ENCODE measurements at places on chromosomes 4 and X.

- DNase-seq: no peak
Measured at GRCh38 chr4:105895583-105896460, 551 bp downstream of the NPNT start.

DNA sequence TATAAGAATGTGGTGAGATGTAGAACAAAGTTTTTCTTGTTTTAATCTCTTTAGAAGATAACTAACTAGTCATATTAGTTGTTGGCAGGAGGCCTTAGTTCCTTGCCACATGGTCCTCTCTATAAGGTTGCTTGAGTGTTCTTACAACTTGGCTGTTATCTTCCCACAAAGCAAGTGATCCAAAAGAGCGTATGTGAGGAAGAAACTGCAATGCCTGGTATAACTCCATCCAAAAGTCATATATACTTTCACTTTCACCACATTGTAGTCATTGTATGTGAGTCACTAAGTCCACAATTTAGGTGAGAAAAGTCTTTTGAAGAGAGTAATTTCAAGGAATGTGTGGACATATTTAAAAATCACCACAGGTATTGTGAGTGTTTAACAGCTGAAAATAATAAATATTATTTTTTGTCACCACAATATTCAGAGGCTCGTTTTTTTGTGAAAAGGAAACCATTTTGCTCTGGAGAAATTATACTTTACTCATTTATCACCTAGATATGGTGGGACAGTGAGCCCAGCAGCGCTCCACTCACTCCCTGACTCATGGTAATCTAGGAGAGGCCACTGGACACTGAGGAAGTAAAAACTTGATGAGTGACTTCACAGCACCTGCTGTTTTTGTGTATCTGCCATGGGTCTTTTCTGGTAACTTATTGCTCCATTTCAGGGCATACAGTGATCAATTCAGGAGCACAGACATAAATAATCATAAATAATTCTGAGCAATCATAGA is 369.4 kb upstream of the NDST3 start:
- no peak for DNase-seq

DNA sequence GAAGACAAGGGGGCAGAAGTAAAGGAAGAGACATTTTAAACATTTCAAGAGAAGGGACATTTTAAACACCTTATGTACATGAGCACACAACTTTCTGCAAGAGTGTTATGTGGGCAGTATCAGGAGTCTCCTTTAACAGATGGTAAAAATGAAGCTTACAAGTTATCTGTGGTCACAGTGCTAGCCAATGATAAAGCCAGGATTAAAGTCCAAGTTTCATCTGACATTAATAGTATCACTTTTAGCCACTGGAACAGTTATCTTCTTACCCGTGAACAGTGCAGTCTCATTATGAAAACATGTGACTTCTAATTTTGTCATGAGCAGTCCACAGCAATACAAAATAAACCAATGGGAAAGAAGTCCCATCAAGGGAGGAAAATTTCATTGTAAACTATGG is 627.9 kb upstream of the AGA start:
- DNase-seq: no peak

GRCh38 chr4:1769692-1770091 is 23.4 kb upstream of the FGFR3 start:
- DNase-seq: no peak

GRCh38 chr4:11634283-11634682 is 205.6 kb upstream of the HS3ST1 start:
- DNase-seq: no peak

DNA sequence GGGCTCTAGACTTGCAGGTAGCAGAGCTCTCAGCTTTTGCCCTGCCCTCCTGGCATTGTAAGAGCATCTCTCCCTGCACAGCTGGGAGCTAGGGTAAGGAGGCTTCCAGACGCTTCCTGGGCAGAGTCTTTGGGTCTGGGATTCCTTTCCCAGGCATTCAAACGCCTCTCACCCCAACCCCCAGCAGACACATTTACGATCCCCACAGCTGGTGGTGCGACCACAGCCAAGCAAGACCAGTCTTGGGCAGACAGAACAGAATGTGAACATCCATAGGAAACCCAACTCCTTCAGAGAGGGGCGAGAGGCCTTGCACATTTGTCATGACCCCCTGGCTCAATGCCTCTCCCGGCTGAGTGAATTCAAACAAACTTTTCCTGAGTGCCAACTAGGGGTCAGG is 38.1 kb upstream of the CD99L2 start:
- DNase-seq: no peak

- DNase-seq: no peak
Measured at GRCh38 chr4:170109586-170110284, 20.0 kb upstream of the AADAT start.

- DNase-seq: no peak
Measured at GRCh38 chr4:167031534-167032156, 202.6 kb downstream of the SPOCK3 start.

DNA sequence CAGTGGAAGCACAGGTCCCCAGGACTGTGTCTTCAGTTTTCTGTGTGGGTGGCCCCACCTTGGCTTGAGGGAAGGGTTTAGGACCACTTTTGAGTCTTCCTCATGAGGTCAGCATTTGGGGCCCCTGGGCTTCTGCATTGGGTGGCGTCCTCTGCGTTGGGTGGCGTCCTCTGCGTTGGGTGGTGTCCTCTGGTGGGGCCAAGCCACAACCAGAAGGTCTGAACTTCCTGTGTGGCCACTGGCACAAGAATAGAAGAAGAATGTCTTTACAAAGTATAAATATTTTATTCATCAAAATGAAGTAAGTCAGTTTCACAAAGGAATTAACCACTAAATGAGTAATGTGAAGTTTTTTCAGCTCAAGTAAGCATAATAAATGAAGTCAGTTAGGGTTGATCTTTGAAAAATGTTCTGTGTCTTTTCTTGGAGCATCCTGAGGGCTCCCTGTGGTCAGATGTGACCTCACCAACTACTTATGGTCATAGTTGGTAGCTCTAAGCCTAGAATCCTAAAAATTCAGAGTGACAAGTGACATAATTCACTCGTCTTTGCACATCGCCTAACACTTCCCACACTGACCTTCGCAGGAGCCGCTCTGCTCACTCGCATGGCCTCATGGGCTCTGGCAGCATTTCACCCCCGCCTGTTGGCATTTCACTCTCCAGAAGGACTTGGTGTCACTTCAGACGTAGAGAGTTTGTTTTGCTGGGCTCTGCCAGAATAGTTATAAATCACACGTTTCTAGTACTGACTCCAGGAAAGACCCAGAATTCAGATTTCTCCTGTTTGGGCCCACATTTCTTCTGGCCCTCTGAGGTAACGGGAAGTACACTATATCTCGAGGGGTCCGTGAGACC is 39.0 kb upstream of the HGFAC start:
- no peak for DNase-seq

GRCh38 chr4:108547682-108548081 is 72.7 kb upstream of the RPL34 start:
- no peak for DNase-seq

GRCh38 chrX:1537031-1537715 is at the start of gene P2RY8:
Gene P2RY8, minus strand, starts transcription at chrX:1537185. Its CDS starts 70,627 bp downstream, at chrX:1466558.
- peak; percentile 74 for DNase-seq

DNA sequence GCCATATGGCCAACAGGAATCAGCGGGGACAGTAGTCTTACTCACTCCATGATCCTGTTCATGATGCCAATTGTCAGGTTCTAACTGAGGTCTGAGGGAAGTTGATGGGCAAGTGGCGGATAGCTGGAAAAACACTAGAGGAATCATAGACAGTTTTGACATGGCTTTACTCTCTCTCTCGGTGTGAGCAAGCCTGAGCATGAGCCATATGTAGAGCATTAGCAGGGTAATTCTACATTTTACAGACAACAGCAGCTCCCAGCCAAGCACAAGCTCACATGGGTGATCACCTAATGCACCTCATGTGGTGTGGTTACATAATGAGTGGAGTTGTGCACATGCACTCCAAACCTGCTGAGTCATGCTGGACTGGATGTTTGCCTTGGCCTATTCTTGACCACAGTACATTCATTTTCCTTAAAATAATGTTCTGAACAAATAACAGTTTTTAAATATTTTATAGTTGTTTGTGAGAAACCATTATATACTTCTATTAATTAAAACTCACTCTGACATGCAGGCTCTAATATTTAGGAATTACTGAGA is 429.2 kb downstream of the GPAT3 start:
- no peak for DNase-seq

DNA sequence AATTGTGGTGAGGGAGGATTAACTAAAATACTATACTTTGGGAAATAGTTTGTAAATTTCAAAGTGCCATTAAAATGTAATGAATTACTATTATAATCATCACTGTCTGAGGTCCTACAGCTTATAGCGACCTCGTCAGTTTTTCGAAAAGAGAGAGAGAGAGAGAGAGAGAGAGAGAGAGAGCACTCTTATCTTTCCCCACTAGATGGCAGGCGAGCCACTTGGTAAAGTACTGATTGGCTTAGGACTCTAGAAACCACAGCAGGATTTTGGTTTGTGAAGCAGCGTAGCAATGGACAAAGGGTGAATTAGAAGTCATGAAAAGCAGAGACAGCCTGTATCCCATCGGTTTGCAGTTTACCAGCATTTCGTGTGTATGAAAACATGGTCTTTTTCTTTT is 52.5 kb downstream of the LINC00632 start:
- DNase-seq: peak; percentile 1

GRCh38 chr4:180363815-180364214 is 1879.4 kb upstream of the TENM3 start:
- no peak for DNase-seq

DNA sequence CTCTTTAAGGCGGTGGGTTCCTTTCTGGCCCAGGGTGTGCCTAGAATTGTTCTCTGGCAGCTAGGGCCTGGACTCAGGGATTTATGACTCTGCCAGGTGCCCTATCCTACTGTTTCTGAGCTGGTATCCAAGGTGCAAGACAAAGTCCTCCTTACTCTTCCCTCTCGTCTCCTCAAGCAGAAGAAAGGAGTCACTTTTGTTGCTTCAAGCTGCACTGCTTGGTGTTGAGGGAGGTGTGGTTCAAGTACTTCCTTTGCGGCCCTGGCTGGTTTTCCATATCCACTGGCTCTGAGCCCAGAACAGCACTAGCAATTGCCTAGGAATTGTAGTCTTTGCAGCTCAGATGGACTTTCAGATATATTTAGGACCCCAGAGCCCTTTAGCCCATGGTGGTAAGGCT is 39.3 kb downstream of the RTL3 start:
- no peak for DNase-seq

- peak; percentile 25 for DNase-seq
Measured at GRCh38 chr4:81724925-81725329, 253.2 kb upstream of the RASGEF1B start.

DNA sequence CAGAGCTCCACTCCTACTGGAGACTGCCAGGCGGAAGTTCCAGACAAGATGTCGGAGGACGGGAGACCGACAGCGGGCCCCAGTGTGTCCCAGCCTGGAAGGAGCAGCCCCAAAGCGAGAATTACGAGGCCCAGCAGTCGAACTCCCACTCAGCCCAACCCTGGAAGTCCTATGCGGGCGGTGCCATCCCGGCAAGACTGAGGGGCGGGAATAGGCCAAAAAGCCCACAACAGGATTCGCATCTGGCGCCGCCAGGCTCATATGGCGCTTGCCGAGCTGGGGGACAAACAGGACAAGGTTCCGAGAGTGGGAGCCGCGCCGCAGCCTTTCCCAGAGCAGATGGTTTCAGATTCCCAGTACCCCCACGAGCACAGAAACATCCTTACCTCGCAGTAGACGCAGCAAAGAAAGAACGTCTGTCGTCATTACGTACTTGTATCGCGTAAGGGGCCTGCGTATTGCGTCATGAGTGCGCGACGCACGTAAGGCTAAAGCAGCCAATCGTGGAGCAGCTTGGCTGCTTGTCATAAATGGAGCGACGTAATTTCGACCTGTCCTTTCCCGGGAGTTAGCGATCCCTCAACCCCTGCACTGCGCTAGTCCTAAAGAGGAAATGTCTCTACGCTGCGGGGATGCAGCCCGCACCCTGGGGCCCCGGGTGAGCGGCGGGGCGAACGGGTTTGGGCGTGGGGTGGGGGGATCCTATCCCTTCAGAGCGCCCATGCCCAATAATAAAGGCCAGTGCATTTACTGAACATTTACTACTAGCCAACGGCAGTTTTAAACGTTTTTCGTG is at the start of the genes LIAS and RPL9:
Gene LIAS (plus strand): TSS at position 552 of the 796 bp plus-strand sequence. CDS start 62 bp downstream, at position 614.
Gene RPL9 (minus strand): TSS at position 418 of the 796 bp plus-strand sequence. CDS start 483 bp downstream, outside the sequence.
- DNase-seq: peak; percentile 92

- no peak for DNase-seq
Measured at GRCh38 chrX:20224814-20225487, 41.8 kb downstream of the RPS6KA3 start.

GRCh38 chr4:168839758-168840391 is 170.2 kb downstream of the CBR4 start:
- no peak for DNase-seq

GRCh38 chr4:108355186-108355901 is 186.6 kb upstream of the LEF1 start:
- DNase-seq: no peak

DNA sequence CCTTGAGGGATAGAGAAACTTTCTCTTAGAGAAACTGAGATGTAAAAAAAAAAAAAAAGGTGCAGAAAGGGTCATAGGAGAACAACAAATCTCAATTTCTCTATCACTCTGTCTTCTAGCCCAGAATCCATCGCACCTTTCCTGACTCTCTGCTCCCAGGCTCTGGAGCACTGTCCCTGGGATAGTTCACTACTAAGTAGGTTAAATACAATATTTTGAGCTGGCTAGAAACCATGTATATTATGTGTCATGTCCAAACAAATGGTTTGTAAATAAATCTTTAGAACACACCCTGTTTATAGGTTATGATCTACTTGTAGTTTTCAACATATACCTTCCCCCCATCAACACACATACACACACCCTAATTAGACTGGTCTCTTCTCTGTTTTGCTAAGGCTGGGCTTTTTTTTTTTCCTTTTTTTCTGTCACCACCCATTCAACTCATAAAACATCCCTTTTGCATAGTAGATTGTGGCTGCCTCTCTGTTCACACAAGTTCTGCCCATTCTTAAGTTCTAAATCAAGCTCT is 124.4 kb downstream of the KLHL13 start:
- DNase-seq: no peak

DNA sequence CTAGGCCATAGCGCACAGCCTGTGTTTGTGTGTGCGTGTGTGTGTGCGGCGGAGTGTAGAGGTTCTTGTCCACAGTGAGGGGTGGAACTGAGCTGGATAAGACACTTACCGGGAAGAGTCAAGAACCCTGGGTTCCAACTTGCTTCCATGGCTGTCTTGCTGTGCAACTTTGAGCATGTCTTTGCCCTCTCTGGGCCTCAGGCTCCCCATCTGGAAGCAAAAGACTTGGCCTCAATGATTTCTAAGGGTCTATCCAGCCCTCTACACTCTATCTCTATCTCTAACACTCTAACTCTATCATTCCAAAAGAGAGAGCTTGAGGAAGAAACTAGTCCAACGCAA is 121.3 kb upstream of the PJA1 start:
- DNase-seq: no peak

DNA sequence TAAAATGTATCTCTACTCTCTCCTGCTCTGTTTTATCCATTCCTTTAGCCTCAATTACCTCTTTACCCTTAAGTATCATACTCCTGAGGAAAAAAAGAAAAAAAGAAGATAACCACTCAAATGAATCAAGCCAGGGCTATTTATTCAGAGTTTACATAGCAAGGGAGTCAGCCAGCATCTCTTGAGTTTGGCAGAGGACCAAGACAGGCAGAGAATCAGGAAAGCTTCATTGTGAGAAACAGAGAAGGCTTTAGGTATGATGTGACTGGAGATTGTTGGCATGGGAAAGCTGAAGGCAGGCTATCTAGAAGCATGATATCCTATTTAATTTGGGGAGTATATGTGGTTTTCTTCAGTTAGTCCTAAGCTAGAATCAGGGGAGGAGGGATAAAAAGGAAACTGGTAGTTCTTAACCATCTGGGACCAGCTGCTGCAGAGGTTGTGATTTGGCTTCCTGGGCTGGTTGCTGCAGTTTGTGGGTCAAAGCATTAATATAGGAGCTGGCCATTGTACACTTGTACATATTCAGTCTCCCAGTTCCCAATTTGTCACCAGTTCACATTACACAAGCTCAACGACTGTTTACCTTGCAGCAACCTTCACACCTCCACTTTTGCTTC is 11.2 kb downstream of the APELA start:
- DNase-seq: no peak
